ENCODE measurements at places on chromosomes 11 and 22. TPM values are rescaled to one million over a fixed set of nuclear protein-coding genes. Genes with fewer than 3 reads are reported as not detected.

The TSGA10IP gene
- polyA plus RNA-seq = 0.20 TPM

GRCh38 chr22:21940521-21940920 is 12.1 kb downstream of the PPM1F start:
- DNase-seq = no peak

GRCh38 chr22:49103314-49104059 is 724.2 kb downstream of the BRD1 start:
- DNase-seq = no peak

The OR52E6 gene
- not detected for polyA plus RNA-seq

- DNase-seq = no peak
Measured at GRCh38 chr11:6864438-6864837, 1.6 kb downstream of the OR10A2 start.

The DGAT2 gene
- 4.3 TPM for polyA plus RNA-seq

DNA sequence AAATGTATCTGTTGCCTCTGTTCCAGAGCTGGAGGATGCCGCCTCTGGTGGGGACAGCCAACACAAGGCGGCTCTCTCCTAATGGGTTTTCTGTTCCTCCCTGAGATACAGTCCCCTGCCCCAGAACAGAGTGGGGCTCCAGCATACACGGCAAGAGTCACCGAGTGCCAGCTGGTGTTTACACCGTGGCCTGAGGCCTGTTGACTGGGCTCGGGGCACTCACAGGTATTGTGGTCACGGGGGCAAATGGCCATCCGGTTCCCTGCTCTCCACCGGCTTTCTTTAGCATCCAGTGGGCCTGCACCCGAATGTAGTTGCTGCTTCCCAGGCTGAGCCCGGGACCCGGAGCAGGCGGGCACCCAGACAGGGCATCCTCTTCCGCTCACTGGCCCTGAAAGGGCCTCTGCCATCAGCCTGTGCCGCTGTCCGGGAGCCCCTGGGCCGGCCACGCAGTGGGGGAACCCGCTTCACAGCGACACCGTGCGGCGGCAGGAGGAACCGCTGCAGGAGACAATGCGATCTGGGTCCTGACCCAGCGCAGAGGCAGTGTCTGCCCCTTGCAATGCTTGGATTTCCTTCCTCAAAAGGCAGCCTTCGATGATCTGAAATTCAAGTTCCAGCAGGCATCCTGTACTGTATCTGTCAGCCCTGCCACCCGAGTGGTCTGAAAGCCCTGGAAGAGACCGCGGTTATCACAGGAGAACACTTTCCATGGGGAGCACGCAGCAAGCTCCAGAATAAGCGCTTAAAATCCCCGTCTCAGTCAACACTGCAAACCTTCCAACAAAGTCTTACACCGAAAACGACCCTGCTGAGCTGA is 859 bp upstream of the KRTAP5-5 start:
- DNase-seq = no peak

- DNase-seq = peak; percentile 36
Measured at GRCh38 chr11:78715639-78716311, 141.1 kb upstream of the NARS2 start.

The HBG1 gene
- 766 TPM for polyA plus RNA-seq

The HBG2 gene
- polyA plus RNA-seq = 1,167 TPM

DNA sequence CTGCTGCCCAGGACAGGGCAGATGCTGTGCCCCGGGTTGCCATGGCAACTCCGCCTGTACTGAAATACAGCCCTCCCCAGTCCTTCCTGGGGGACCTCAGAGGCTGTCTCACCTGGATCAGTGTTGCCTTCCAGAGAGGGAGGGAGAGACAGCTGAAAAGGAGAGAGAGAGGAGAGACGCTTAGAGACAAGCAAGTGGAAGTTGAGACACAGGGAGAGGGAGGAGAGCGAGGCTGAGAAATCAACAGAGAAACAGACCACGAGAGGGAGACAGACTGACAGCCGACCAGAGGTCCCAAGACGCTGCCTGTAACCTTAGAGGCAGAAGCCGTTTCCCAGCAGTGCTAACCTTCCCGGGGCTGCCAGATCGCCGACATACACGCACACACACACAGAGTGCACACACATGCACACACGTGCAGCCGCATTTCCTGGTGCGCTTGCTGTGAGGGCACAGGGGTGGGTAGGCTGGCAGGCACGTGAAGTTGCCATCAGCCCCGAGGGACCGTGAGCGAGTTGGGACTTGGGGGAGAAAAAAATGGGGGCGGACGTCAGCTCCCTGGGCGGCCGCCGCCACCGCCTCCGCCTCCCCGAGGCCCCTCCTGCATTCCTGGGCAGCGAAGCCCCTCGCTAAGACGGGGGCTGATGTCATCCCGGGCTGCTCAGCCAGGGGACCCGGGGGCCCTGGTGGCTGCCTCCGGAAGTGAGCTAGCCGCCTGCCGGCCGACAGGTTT is 88.6 kb upstream of the CRYBB3 start:
- DNase-seq = peak; percentile 78

GRCh38 chr11:47175746-47176327 is 842 bp downstream of the ARFGAP2 start:
- no peak for DNase-seq

- DNase-seq = no peak
Measured at GRCh38 chr11:8533332-8533731, 60.7 kb downstream of the STK33 start.

DNA sequence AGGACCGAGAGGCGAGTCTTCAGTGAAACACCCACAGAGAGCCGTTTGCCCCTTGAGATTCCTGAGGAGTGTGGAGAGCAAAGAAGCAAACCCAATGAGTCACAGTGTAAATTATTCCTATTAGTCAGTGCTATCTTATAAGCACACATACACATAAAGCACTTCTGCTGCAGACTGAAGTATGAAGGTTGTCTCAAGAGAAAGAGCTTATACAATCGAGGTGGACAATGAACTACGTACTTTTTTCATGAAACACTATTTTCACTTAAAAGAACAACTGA is 37.3 kb downstream of the GALNT18 start:
- no peak for DNase-seq

The PNPLA5 gene
- polyA plus RNA-seq = 0.07 TPM

GRCh38 chr11:111730871-111731591 is 35.2 kb downstream of the PPP2R1B start:
- no peak for DNase-seq

DNA sequence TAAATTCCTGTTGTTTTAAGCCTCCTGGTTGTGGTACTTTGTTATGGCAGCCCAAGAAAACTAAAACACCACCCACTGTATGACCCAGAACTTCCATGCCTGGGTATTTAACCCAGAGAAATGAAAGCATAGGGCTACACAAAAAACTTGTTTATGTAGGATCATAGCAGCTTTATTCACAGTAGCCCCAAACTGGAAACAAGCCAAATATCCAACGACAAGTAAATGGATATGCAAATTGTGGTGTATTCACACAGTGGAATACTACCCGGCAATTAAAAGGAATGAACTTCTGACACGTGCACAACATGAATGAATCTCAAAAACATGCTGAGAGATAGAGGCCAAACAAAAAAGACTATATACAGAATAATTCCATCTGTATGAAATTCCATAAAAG is 62.2 kb upstream of the NAV2 start:
- DNase-seq = no peak

DNA sequence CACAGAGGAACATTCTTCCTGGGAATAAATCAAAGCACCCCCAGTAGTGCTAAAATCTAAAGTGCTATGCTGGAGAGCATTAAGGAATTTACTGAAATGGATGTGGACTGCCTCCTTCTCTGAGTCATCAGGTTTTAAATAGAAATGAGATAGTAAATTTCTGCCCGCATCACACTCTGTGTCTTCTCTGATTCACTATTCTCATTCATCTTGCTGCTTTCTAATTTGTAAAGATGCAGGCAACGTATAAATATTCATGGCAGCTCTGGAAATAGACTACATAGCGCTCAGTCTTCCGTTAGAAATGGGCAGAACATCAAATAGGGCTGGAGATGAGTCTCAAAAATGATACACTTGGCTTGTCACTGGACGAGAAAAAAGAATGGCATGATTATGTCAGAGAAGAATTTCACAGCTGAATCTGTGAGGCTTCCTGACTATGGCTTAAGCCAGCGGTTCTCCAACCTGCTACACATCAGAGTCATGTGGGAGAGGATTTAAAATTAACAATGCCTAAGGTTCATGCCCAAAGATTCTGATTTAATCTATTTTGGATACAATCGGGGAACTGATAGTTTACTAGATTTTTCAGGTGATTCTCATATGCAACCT is 178.2 kb downstream of the LRRC4C start:
- DNase-seq = no peak

- DNase-seq = no peak
Measured at GRCh38 chr11:26929806-26930517, 64.0 kb upstream of the FIBIN start.

GRCh38 chr11:62644220-62644619 is 2.2 kb downstream of the GANAB start:
- DNase-seq = no peak

The KCNJ5 gene
- polyA plus RNA-seq = 4.2 TPM

The EIF3L gene
- 915 TPM for polyA plus RNA-seq

GRCh38 chr11:27524155-27524554 is 17.6 kb upstream of the LIN7C start:
- no peak for DNase-seq

The TP53I11 gene
- 79.6 TPM for polyA plus RNA-seq

- no peak for DNase-seq
Measured at GRCh38 chr11:16999116-16999515, 15.1 kb downstream of the PLEKHA7 start.

DNA sequence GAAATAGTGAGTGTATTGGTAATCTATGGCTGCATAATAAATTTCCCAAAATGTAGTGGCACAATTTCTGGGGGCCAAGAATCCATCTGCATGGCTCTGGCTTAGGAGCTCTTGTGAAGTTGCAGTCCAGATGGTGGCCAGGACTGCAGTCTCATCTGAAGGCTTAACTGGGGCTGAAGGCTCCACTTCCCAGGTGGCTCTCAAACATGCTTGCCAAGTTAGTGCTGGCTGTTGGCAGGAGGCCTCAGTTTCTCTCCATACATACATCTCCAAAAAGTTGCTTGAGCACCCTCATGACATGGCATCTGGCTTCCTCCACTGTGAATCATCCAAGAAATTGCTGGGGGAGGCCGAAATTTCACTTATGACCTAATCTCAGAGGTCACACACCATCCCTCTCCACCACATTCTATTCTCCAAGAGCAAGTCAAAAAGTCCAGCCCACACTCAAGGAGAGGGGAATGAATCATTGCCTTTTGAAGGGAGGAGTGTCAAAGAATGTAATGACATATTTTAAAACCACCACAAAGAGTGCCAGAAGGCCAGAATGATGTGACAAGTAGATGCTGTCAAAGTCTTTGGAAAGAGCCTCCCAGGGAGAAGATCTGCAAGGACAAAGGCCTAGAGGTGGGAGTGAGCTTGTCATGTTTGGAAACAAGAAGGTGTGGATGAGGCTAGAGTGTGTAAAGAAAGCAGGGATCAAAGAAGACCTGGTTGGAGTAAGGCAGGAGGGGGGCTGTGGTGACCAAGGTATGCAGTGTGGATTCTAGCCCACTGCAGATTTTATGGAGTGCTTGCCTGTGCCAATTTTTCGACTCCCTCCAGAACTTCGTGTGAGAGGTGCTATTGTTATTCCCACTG is 566.2 kb downstream of the MIAT start:
- DNase-seq = no peak
